Astrocyte of the hippocampus (primary cell): ENCODE measurements at places on chromosomes 4 and X.

GRCh38 chr4:122224348-122224747, 72.2 kb downstream of the BLTP1 start:
- DNase-seq = peak; percentile 18

- DNase-seq = peak; percentile 2
These were observed 85.8 kb upstream of the PUDP start for GRCh38 chrX:7233580-7234406.

DNA sequence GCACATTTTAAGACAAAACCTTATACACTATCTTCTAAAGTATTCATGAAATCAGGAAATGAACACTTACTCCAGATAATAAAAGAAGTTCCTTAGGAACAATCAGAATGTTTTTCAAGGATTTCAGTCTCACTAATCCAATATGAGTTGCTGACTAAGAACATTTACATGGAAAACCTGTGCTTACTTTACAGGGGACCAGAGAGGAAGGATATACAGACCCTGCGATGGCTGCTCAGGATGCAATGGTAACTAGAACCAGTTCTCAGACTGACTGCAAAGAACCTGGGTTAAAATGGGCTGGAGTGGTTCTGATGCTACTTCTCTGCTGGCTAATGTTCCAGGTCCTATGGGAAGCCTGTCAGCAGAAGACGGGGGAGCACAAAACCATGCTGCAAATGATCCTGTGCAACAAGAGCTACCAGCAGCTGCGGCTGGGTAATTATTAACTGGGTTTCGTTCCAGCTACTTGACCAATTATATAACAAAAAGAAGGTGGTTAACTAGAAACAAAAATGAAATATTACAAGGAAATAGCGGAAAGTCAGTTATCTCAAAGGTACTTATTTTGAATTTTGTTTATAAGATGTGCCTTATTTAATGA, 85.3 kb downstream of the ANXA10 start:
- no peak for DNase-seq

DNA sequence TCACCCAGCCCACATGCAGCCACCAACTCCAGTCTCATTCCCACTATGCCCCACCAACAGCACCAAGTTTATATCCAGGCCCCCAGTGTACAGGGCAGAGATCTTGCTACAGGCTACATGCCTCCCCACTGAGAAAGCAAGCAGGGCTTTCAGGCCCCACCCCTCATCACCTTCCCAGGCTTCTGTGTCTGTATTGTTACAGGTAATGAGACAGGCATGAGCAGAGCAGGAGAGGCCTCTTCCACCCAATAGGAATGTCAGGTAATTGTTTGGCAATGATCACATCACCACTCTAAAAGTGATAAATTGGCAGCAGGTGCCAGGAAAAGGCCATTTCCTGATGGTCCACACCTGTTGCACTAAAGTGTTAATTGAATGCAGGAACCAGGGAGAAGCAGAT, 102.5 kb downstream of the ZNF518B start:
- no peak for DNase-seq

DNA sequence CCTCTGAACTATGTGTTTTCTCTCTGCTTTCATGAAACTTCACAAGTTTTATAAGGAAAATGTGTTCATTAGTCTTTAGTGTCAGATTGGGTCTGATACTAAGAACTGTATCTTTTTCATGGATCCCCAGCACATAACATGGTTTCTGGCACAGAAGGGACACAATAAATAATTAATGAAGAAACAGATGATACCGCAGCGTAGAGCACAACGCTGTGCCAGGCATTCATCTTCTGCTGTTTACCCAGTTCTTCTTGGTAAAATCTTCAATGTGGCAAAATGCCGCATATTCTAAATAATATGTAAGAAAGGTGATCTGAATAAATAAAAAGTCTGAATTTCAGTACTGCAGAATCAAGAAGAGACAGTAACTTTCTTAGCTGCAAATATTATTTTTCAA, 12.3 kb downstream of the SCARB2 start:
- no peak for DNase-seq

- no peak for DNase-seq
These were observed 53.4 kb downstream of the GABRB1 start for GRCh38 chr4:47084795-47085194.

- peak; percentile 82 for DNase-seq
These were observed at the start of gene PJA1 for GRCh38 chrX:69165087-69165651. TSS of gene PJA1 (minus strand) at chrX:69165453. CDS start at chrX:69163073, 2,380 bp downstream.
